Liver (tissue), 10 donors: ENCODE measurements at places on chromosomes 2 and 18. TPM values are rescaled to one million over a fixed set of nuclear protein-coding genes. Genes with fewer than 3 reads are reported as not detected.

GRCh38 chr2:193584522-193584938 is 1389.8 kb upstream of the TMEFF2 start:
- peaks cover 3% of the 10 kb centered on the region for H3K4me1 ChIP-seq
- no peak overlapping the region for H3K4me3 ChIP-seq
- H3K27ac ChIP-seq, result no peak overlapping the region

Gene NFATC1
- 1.6 TPM for total RNA-seq

DNA sequence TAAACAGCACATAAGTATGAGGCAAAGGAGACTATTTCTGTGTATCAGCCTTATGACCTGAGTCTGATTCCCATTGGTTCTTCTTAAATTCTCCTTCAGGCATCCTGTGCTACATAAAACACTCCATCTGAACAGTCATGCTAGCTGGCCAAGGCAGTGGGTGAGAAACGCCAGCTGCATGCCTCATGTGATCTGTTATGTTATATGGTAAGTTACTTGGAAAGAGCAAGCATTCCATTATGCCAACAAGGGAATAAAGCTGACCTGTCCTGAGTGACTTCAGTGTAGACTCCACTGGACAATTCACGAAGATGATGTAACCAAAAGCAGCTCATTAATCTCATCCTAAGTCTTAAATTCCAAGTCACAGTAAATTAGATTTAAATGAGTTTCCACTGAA is 216.5 kb upstream of the FN1 start:
- H3K36me3 ChIP-seq, result no peaks in the 10 kb centered on the region
- no peak overlapping the region for H3K27ac ChIP-seq
- no peaks in the 10 kb centered on the region for H3K27me3 ChIP-seq
- no peak overlapping the region for H3K4me3 ChIP-seq

Gene CXCR1
- total RNA-seq, result 1.8 TPM

DNA sequence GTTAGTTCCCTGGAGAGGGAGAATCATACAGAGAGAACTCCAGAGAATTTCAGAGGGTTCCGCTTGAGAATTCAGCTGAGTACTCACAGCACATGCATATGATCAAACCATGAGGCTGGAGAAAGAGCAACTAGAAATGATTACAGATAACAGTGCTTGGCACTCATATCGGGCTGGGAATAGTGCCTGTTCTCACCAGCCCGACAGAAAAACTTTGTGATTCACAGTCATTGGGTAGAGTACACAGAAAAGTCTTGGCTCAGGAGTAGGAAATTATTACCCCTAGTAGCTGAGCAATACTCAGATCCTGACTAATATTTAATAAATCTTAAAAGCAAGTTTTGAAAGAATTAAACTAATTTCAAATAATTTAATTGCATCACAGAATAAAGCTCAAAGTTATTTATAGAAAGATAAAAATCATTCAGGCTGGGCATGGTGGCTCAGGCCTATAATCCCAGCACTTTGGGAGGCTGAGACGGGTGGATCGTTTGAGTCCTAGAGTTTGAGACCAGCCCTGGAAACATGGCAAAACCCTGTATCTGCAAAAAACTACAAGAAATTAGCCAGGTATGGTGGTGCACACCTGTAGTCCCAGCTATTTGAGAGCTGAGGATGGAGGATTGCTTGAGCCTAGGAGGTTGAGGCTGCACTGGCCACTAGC is 6.8 kb downstream of the WDPCP start:
- H3K27me3 ChIP-seq, result no peaks in the 10 kb centered on the region
- peak overlapping the region; percentile 58 for H3K27ac ChIP-seq
- DNase-seq, result no peak
- H3K4me3 ChIP-seq, result no peak overlapping the region
- no peaks in the 10 kb centered on the region for H3K36me3 ChIP-seq
- H3K4me1 ChIP-seq, result no peaks in the 10 kb centered on the region
